ENCODE measurements at places on chromosomes 6 and 20.

DNA sequence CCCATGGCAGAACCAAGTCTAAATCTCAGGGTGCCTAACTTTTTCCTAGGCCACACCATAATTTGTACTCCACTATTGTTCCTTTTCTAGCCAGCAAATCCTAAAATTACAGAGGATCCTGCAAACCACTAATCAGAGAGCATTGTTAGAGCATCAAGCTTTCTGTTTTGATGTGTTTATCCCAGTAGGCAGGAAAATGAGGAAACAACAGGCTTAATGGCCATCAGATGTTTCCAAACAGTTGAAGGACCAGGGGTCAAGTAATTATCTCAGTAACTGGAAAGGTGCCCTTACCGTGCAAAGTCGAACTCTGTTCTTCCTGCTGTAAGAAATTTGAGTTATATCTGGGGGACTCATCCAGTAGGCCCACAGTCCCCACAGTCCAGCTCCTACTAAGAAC lies 58.7 kb downstream of the RALY start:
- no peak for DNase-seq

DNA sequence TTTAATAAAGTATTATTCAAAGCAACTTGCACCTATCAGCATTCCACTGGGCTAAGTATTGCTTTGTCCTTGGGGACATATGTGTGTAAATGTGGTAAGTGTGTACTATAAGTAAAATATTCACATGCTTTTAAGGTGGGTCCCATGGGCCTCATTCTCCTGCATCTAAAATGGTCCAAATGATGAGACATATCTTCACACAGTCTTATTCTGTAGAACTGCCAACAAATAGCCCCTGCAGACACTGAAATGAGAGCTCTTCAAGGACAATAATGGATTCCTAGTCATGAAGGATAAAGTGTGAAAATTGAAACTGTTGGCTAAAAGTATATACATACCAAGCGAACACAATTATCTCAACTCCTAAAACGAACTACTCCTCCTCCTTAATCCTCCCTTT lies 81.8 kb downstream of the SMLR1 start:
- no peak for DNase-seq

- DNase-seq = no peak
Measured at GRCh38 chr6:119289651-119290050, 59.9 kb downstream of the MAN1A1 start.

GRCh38 chr6:15475261-15475660 lies 187.6 kb downstream of the DTNBP1 start:
- no peak for DNase-seq

- DNase-seq = no peak
Measured at GRCh38 chr6:78559056-78559455, 308.3 kb upstream of the IRAK1BP1 start.

DNA sequence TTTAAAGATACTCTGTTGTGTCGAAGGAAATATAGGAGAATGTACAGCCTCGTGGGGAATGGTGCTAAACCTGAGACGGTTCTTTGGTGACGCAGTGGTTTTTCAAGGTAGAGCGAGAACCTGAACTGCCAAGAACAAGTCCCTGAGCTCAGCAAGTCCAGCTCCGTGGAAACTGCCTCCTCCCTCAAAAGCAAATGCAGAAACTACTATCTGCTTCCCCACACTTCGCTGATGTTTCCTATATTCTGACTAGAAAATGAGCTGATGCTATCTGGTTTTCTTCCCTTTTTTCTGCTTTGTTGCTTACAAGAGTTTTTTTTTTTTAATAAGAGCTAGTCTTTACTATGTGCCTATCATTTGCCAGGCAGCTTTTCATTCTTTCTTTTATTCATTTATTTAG lies 85.3 kb upstream of the LY86 start:
- DNase-seq = no peak

DNA sequence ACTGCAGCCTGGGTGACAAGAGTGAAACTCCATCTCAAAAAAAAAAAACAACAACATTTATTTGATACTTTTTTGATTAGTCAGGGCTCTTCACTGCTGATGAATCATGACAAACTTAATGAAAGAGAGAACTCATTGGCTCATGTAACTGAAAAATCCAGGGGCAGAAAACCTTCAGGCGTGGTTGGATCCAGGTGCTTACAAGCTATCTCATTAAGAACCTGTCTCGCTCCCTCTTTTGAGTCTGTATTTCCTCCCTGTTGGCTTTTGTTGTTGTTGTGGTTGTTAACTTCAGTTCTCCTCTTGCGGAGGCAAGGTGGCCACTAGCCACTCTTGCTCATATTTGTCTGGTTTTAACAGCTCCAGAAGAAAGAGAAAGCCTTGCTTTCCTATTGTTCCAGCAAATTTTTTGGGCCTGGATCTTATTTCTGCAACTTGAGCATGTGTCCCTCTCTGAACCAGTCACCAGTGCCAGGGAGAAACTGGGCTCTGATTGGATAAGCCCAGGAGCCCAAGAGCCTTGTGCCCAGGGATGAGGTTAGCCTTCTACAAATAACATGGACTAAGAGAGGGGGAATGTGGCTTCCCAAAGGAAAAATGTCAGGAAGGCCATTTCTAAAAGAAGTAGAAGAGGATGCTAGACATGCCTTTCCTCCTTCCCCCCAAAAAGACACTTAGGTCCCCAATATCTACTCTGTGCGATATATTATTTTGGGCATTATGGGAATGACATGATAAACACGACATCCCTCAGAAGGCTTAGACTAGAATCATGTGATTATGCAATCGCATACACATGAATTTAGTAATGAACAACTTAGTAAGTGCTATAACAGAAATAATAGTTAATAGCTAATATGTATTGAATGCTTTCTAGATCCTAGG lies 64.5 kb downstream of the PHACTR2 start:
- DNase-seq = no peak

DNA sequence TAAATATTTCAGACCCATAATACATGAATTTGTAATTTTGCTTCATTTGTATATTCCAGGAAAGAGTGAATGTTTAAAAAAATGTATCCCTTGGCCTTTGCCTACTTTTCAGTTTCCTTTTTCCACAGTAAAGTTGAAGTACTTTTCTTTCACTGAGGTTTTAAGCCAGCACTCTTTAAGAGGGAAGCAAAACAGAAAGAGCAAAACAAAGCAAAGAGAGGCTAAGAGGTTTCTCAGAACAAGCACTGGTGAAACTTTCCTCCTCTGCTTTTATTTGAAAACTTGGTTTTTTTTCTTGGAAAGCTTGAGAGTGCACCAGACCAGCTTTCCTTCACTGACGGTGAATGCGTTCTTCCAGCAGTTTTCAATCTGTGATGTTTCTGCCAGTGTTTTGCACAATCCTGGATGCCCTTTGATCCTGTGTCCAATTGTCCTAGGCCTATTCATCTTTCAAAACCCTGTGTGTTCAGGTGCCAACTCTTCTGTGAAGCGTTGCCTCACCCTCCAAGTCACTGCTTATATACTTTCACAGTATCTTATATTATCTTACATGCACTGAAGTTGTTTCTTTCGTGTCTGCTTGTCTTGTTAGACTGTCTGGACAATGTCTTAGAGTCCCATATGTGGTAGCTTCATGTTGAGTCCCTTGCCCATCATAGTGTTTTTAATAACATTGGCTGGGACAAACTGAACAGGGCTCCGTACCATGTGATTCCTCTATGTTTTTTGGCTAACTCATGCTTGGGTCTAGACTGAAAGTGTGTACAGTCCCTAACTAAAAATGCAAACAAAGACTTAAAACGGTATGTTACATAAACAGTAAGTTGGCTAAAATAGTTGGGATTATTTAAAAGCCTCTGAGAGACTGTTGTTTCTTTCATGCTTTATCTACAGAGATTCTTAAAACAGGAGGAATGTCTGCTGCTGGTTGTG lies 1.9 kb downstream of the RNF217 start:
- no peak for DNase-seq

DNA sequence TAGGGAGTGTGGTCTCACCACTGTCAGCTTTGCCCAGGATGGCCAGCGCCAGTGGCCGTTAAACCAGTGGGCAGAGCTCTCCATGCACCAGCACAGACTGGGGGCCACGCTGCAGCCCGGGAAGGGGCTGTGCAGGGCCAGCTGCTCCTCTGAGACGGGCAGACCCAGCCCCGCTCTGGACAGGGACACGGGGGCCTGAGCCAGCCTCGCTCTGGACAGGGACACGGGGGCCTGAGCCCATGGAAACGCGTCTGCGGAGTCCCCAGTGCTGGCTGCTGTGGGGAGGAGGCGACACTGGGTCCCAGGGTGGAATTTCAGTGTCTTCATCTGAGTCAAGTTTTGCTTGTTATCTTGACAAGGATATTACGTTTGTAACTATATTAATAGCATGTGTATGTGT lies 402.7 kb downstream of the CDH4 start:
- DNase-seq = no peak

- DNase-seq = no peak
Measured at GRCh38 chr20:40741507-40742106, 52.6 kb upstream of the MAFB start.

DNA sequence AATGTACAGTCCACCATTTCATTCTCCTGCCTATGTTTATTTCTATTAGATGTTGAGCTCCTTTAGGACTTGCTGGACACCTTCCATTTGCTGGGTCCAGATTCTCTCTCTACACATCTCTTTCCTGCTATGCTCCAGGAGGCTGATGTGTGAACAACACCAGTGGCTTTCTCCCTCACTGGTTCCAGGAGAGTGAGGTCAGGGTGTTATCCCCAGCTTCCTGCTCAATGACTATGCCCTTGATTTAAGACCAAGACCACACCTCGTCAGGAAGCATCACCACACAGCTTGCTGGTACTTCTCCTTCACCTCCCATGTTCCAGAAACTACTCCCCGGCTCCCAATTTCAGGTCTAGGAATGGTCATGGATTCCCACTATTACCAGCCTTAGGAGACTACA lies 31.3 kb upstream of the E2F3 start:
- no peak for DNase-seq

DNA sequence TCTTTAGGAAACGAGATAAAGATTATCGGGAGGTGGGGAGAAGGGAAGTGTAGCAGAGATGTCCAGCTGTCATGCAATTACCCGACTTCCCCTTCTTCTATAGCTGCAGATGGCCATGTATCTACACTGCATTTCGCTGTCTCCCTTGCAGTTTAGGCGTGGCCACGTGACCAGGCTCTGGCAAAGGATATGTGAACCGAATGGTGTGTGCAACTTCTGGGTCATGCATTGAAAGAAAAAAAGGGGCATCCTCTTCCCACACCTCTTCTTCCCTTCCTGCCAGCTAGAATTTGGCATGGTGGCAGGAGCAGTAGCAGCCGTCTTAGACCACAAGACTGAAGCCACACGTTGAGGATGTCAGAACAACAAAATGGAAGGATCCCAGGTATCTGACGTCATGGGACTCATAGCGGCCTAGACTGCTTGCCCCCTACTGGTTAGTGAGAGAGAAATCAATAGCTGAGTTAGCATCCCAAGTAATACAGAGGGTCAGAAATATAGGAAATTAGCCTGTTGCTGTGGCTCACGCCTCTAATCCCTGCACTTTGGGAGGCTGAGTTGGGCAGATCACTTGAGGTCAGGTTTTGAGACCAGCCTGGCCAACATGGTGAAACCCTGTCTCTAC lies 32.8 kb downstream of the TCF15 start:
- no peak for DNase-seq

- DNase-seq = no peak
Measured at GRCh38 chr6:45665859-45666258, 288.1 kb upstream of the SUPT3H start.

GRCh38 chr20:34268851-34269636 lies 27.8 kb downstream of the ASIP start:
- DNase-seq = no peak

GRCh38 chr6:132401618-132402285 lies 477 bp upstream of the MOXD1 start:
- no peak for DNase-seq

- DNase-seq = no peak
Measured at GRCh38 chr6:14919038-14919670, 326.7 kb upstream of the JARID2 start.

DNA sequence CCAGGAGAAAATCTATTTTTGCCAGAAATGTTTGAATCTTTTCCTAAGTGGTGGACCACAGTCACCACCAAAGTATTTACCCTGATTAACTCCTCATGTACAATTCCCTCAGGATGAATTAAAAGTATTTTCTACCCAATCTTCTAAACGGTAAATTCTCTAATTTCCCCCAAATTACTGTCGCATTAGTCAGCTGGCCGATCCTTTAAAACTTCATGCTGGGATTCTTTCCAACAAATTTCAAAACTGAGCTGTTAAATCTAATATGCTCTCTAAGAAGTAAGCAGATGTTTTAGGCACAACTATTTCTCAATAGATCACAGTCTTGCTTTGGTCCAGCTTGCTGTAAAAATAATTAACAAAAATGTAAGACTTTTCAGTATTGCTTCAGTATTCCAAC lies 447.2 kb downstream of the FRK start:
- DNase-seq = no peak

- no peak for DNase-seq
Measured at GRCh38 chr20:35561268-35561667, 19.4 kb downstream of the ERGIC3 start.

DNA sequence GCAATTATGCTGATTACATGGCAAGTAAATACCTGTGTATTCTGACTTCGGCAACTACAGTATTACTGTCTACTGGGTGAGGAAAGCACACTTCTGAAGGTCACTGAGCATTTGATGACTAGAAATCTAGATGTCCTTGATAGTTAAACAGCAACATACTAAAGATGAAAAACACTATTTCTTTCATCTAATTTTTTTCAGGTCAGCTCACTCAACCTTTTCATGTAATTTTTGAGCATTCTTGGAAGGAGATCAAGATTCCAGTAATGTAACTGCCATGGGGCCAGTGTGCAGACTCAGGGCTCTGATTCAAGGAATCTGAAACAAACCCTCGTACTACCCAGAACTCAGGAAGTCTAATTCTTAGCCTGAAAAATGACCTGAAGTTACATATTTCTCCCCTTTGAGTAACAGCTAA lies 222.6 kb upstream of the TAB2 start:
- DNase-seq = no peak

- DNase-seq = no peak
Measured at GRCh38 chr6:160050022-160050421, 71.6 kb upstream of the SLC22A1 start.

GRCh38 chr6:36752886-36753506 lies 55.4 kb downstream of the RAB44 start:
- DNase-seq = no peak

- no peak for DNase-seq
Measured at GRCh38 chr20:53087037-53087777, 115.0 kb downstream of the TSHZ2 start.

GRCh38 chr6:157723376-157723775 lies 99.7 kb upstream of the SNX9 start:
- DNase-seq = no peak

DNA sequence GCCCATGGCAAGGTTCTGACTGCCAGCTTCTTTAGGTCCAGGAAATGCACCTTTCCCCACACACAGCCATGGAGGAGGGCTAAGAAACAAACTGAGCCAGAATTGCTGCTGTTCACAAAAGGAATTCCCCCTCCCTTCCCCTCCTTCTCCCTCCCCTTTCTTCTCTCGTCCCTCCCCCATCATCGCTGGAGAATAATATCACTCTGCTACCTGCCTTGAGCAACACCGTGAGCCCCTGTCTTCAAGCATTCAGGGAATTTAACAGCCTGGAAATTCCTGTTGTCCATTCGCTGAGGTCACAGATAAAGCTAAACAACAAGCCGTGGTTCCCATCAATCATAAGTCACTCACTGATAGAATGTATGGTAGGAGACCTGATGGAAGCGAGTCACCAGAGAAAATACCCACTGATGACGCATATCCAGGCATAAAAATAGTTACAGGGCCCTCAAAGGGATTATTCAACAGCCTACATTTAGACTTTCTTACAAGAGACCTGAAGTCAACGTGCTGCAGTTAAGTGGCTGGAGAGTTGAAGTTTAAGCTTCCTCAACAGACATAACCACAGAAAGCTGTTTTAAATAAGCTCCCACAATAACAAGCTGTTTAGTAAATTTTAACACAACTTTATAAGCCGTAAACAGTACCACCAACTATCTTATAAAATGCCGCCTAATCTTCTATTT lies 59.7 kb downstream of the HIVEP2 start:
- DNase-seq = no peak

All from cortex of kidney (tissue), 1 donor.